ENCODE measurements at places on chromosomes 13 and 19.
A peak's percentile ranks its signal among the peaks of the same experiment; 100 is the strongest.

GRCh38 chr13:66424422-66424821, 805.7 kb downstream of the PCDH9 start:
- DNase-seq, result no peak

DNA sequence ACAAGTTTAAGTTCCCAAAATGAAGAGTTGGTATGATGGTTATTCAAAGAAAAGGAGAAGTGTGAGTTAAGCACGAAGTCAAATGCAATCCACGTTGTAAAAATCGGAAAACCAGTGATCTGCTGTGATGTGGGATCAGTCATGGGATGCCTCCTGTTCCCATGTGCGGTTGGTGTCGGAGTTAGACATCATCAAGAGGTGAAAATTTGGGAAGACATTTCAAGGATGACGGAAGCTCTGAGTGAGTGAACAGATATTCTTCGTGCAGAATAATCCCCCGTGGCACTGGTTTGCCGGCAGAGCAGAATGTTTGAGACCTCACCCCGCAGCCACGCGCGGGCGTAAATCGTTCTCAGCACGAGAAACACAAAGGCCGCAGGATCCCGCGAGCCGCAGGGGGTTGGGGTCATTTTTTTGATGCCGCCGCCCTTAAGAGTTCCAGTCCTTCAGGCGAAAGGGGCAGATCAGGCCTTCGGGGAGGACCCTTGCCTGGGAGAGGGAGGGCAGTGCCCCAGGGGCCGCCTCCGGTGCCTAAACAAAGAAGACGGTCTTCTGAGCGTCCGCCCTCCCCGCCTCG, 13.7 kb upstream of the SOX1 start:
- DNase-seq, result no peak

GRCh38 chr13:110280985-110281688, 25.8 kb downstream of the COL4A1 start:
- DNase-seq, result no peak

DNA sequence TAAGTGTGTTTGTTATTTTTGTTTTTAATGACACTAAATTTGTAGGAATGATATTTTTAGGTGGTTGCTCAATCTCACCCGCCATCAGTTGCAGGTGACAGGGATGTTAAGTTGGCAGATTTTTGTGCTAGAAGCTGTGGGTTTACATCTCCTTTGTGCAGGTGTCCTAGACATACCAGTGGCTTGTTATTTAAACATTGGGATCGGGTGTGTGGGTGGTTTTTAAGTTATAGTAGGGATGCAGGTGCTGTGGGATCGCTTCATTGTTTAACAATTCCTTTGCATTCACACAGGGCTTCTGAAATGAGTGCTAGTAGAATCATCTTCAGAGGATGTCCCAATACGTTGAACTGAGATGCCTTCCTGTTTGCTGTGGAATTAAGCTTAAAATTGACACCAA, 100.0 kb downstream of the SHISA2 start:
- DNase-seq, result no peak

GRCh38 chr19:38199340-38199739, 24.7 kb downstream of the DPF1 start:
- peak; percentile 19 for DNase-seq

- no peak for DNase-seq
Measured at GRCh38 chr13:43848001-43848649, 31.4 kb downstream of the CCDC122 start.

DNA sequence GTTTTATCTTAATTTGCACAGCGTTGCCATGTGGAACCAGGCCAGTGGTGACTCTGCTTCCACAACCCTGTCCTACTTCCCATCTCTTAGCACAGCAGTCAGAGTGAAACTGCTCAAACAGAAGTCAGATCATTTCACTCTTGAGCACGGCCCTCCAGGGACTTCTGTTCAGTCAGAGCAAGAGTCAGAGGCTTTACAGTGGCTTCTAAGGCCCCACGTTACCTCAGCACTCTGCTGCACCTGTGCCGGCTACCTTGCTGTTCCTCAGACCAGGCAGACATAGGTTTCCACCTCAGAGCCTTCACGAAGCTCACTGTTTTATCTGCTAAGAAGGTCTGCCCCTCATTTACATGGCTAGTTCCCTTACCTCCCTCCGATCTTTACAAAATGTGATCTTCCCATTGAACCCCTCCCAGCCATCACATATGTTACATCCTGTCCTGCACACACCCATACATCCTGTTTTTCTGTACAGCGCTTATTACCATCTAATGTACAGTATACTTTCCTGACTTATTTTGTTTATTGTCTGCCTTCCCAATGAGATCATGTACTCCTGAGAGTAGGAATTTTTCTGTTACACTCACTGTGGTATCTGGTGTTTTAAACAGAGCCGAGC, 41.6 kb downstream of the TM9SF2 start:
- no peak for DNase-seq

DNA sequence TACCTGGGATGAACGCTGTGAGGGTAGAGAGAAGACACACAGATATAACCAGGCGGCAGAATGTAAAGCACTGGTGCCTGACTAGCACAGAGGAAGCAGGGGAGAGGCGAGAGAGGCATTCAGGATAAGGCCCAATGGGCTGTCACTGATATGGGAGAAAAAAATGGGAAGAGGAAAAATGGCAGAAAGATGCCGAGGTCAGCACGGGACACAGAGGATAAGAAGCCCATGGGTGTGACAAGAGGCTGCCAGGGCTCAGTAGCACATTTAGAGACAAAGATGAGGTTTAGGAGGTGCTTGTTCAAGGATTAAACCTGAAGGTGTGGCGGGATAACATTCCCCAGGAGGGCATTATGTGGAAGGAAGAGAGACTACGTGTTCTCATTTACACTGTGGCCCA, 5.6 kb downstream of the SMG9 start:
- DNase-seq, result no peak

DNA sequence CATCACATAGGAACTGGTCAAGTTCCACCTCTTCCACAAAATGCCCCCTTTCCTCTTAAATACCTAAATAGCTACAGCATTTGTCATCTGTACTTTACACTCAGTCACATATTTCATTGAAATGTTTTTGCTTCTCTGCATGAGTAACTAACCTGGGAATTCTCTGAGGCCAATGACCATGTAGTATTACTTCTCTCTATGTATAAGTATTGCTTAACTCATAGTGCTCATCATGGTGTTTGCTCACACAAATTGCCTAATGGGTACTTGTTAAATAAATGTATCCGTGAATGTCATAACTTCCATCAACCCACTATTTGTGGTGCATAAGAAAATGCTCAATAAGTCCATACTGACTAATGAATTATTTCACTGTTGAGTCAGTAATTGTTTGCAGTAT, 115.5 kb downstream of the FGF14 start:
- DNase-seq, result no peak

GRCh38 chr13:63128716-63129115, 1713.1 kb upstream of the PCDH20 start:
- DNase-seq, result no peak

DNA sequence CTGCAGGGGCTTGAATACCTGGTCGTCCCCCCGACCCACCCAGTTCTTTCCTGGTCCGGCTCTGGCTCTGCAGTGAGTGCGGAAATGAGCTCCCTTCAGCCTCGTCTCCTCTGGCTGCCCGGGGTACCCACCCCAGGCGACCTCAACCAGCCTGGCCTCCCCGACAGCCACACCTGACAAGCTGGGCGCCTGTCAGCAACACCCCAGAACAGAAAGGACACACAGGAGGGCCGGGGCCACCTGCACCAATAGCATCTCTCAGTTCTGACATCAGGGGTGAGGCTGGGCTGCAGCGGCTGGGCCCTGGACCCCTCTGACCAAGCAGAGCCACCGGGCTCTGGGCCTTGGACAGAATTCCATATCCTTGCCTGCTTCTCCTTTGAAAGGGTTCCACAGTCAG, 19.7 kb downstream of the SUGP1 start:
- DNase-seq, result no peak

Measured in nucleus accumbens (tissue), 56 donors.